Stimulated activated CD8-positive, alpha-beta memory T cell treated with anti-CD3 and anti-CD28 coated beads, Interleukin-15, amount 100 ng/mL, for 24 hours (primary cell): ENCODE measurements at places on chromosomes 4 and X.

DNA sequence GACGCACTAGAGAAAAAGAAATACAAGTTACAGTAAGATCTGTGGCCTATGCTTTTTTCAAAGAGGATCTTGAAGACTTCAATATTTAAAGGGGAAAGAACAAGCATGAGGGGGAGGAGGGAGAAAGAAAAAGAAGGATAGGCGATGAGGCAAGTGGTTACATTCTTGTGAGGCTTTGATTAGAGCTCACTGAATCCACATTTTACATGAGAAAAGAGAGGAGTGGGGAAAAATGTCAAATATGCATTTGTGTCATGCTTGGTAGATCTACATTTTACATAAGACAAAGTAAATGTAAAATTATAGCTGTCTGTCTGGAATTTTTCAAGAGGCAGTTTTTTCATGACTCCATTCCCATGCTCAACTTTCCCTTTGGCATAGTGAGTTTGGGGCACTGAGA, 965.9 kb downstream of the FSTL5 start:
- DNase-seq = no peak

DNA sequence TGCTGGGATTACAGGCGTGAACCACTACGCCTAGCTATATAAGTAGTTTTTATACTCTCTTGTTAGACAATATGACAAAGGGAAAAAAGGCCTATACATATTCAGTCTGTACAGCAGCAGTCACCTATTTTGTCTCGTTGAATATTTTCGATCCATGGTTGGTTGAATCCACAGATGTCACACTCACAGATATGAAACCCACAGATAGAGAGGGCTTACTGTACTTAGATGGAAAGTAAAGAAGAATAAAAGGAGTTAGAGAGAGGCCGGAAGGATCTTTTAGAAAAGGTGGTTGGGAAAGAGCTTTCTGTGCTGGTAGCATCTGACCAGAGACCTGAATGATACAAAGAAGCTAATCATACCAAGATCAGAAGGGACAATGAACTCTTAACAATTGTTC, 38.3 kb upstream of the SPINK2 start:
- no peak for DNase-seq

DNA sequence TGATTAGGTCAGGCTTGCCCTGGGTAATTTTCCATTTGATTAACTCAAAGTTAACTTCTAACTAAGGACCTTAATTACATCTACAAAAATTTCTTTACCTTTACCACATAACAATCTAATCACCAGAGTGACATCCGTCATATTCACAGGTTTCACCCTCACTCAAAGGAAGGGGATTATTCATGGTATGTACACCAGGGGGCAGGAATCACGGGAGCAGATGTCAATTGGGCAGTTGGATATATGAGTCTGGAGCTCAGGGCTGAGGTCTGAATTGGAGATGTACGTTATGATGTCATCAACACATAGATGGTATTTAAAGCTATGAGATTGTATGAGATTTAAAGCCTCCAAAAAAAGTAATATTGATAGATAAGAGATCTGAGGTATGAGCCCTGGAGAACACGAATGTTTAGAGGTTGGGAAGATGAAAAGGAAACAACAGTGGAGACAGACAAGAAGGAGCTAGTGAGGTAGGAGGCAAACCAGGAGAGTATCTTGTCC, 52.9 kb downstream of the PGRMC1 start:
- DNase-seq = no peak

DNA sequence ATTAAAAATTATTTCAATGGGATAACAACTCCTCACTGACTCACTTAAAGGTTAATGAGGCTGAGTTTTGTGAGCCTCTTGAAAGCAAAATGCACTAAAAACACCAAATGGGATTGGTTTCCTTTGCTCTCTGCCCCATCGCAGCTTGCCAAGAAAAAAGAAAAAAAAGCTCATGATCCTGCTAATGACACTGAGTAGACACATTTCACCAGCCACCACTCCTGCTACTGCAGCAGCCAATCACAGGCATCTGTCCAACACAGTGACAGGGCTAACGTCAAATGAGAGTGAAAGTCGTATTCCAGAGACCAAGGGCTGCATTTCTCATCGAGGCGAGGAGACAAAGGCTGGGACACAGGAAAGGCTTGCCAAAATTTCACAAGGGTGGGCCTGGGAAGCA, 5.2 kb downstream of the APBB2 start:
- DNase-seq = no peak

GRCh38 chr4:186580669-186581068, 25.3 kb upstream of the MTNR1A start:
- DNase-seq = no peak

- DNase-seq = no peak
Observed at GRCh38 chrX:131901546-131901945, 121.6 kb upstream of the STK26 start.

GRCh38 chr4:74529284-74530041, 84.5 kb downstream of the AREG start:
- DNase-seq = no peak

DNA sequence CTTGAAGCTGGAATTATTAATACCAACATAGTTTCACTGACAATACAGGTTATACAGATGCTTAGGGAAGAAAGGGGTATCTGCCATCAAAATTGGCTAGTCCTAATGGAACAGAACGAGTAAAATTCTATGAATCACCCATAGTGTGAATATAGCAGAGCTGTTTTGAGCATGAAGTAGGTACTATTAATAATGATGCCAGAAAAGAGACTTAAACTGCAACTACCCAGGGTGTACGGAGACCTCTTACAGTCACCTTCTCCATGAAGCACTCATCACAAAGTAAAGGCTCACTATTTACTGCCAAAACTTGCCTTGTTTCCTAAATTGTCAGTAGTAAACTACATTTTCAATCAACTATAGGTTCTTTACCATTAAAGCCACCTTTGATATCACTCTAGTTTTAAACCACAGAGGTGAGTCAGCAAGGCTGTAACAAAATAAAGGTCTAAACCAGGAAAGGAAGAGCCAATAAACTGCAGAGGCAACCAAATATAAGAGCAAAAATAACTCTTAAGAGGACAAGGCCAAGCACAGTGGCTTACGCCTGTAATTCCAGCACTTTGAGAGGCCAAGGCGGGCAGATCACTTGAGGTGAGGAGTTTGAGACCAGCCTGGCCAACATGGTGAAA, 114.4 kb downstream of the FRYL start:
- no peak for DNase-seq

- DNase-seq = no peak
Observed at GRCh38 chrX:42952621-42953020, 174.7 kb upstream of the PPP1R2C start.

GRCh38 chr4:185004562-185005218, 13.6 kb upstream of the HELT start:
- no peak for DNase-seq

DNA sequence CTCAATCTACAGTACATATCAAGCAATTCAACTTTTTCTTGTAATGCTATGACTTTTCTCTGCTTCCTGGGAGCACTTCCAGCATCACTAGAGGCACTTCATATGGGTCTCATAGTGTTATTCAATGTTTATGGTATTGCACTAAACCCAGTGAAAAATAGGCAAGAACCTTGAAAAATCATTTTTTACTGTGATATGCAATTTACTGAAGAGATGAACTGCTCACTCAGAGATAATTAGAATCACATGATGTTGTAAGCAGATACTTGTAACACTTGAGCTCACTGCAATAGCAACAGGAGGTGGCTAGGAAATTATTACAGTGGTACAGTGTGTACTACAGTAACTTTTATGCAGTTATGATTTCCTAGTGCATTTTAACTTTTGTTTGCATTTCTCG, 93.3 kb downstream of the RASGEF1B start:
- DNase-seq = no peak

GRCh38 chr4:28402751-28403150, 1542.1 kb downstream of the STIM2 start:
- no peak for DNase-seq

- no peak for DNase-seq
Observed at GRCh38 chrX:112913807-112914206, 73.2 kb upstream of the AMOT start.

DNA sequence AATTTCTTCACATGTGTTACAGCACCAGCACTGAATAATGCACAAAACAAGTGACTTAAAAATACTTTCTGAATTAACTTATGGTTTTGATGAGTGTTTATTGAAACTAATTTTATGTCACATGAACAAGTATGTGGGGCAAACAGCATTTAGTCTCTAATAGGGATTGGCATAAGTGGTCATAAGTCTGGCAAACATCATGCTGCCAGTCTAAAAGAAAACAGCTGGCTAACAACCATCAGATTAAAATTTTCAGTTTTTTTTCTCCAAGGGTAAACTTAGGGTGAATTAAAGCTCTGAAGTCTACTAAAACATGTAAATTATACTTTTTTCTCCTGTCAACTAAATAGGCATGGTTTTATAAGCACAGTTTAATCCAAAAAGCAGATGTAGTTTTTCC, 1014.2 kb downstream of the FAT4 start:
- DNase-seq = no peak

- no peak for DNase-seq
Observed at GRCh38 chr4:115054836-115055235, 58.6 kb downstream of the NDST4 start.

DNA sequence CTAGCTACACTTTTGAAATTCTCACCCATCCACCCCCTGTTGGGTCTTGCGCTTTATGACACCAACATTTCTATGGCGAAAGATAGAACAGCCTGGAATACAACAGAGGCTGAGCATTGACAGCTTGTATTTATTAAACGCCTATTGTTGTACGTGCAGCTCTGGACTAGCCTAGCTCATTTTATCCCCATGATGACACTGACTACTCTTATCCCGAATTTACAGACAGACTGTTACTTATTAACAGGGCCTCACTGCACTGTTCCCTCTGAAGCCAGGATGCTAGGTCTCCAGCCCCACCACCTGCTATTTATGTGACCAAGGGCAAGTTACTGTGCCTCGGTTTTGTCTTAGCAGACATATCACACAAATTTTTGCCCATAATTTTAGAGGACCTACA, 1.0 kb upstream of the RFC1 start:
- DNase-seq = no peak

GRCh38 chr4:146844761-146845160, 100.9 kb downstream of the TTC29 start:
- DNase-seq = no peak

DNA sequence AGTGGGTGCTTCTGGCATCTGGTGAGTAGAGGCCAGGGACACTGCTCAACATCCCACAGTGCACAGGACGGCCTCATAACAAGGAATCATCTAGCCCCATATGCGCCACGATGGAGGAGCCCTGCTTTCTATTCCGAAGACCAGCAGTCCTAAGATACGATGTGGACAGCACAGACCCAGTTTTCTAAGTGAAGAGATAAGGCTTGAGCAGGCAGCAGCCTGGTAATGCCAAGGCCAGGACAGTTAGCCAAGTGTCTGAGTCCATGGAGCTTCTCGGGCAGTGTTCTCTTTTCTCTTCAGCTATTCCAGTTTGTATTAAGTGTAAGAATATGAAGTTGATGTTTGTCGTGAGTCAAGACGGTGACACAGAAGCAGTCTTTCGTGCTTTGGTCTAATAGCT, 112.7 kb downstream of the TBL1X start:
- no peak for DNase-seq
